ENCODE measurements at places on chromosomes 4 and X.

DNA sequence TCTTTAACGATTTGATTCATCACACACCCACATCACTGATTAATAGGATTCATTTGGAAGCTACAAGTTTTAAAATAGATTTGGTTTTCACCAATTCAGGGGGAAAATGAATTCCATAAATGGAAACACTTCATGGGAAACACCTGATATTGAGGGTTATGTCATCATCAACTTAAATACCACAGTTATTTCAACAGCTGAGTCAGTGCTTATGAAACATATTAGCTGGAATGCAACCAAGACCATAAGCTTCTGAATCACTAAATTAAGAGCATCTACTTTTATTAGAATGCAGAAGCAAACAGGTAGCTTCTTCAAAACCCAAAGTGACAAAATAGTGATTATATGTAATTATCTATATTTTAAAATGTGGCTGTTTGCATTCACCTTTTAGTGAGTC, 207.8 kb upstream of the DCAF8L1 start:
- no peak for DNase-seq

- DNase-seq: no peak
These were observed 6.7 kb downstream of the SPATA4 start for GRCh38 chr4:176188654-176189053.

GRCh38 chrX:71871367-71871766, 39.3 kb upstream of the NHSL2 start:
- no peak for DNase-seq

- DNase-seq: no peak
These were observed 2.7 kb upstream of the TIMP1 start for GRCh38 chrX:47579537-47579936.

- no peak for DNase-seq
These were observed 51.5 kb upstream of the TBC1D9 start for GRCh38 chr4:140807491-140808252.

DNA sequence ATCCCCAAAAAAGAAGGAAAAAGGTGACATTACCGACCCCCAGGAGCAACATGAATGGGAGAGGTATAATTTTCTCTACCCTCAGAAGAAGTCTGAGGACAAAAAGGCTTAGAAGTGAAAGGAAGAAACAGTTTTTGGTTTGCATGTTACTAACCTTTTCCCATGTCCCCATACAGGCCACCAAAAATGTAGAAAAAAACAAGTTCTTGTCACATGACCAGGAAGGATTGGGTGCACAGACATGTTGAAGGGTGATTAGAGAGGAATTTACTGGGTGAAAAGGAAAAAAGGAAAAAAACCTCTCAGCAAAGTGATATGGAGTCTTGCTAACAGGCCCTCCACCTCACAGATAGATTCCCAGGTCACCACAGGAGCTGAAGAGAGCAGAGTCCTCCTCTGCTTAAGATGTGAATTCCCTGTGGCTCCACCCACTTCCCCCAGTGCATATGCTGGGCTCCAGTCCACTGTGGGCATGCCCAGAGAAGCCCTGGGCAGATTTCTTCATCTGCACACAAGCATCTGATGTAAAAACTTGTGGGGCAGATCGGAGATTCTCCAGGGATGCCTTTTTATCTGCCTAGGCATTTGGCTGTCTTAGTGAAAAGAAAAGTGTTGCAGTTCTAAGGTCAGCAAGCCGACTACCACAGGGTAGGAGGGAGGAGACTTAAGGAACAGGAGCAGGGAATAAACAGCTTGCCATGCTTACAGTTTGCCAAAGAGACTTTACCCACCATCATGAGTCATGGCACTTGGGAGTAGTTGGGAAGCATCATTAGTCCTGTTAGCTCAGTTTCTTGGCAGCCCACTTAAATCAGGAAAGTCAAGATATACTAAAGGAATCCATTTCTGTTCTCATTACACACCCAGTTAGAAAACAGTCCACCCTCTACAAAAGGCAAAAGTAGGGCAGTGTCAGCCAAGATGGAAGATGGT, 25.0 kb upstream of the PASD1 start:
- no peak for DNase-seq

DNA sequence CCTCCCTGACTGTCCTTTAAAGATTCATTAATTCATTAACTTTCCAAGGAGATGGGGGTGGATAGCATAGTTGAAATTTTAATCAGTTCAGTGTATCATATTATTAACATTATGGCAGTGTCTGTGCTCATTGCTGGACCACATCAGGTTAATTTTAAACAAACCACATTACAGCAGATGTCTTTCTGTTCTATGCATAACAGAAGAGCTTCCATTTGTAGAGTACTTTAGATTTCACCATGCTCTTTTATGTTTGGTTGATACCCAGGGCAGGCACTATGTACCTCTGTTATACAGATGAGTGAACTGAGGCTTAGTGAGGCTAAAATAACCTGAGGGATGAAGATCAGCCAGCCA, 41.1 kb downstream of the AFF2 start:
- no peak for DNase-seq
